ENCODE measurements at places on chromosomes 7 and 10.

- DNase-seq = no peak
Observed at GRCh38 chr10:116216676-116217075, 56.3 kb downstream of the GFRA1 start.

DNA sequence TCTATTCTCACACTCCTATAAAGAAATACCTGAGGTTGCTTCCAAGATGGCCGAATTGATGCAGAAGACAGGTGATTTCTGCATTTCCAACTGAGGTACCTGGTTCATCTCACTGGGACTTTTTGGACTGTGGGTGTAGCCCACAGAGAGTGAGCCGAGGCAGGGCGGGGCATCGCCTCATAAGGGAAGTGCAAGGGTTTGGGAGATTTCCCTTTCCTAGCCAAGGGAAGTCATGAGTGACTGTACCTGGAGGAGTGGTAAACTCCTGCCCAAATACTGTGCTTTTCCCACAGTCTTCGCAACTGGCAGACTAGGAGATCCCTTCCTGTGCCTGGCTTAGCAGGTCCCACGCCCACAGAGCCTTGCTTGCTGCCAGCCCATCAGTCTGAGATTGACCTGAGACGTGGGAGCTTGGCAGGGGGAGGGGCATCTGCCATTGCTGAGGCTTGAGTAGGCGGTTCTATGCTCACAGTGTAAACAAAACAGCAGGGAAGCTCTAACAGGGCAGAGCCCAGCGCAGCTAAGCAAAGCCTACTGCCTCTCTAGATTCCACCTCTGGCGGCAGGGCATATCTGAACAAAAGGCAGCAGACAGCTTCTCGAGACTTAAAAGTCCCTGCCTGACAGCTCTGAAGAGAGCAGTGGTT, 152.2 kb downstream of the ARL4A start:
- DNase-seq = no peak

DNA sequence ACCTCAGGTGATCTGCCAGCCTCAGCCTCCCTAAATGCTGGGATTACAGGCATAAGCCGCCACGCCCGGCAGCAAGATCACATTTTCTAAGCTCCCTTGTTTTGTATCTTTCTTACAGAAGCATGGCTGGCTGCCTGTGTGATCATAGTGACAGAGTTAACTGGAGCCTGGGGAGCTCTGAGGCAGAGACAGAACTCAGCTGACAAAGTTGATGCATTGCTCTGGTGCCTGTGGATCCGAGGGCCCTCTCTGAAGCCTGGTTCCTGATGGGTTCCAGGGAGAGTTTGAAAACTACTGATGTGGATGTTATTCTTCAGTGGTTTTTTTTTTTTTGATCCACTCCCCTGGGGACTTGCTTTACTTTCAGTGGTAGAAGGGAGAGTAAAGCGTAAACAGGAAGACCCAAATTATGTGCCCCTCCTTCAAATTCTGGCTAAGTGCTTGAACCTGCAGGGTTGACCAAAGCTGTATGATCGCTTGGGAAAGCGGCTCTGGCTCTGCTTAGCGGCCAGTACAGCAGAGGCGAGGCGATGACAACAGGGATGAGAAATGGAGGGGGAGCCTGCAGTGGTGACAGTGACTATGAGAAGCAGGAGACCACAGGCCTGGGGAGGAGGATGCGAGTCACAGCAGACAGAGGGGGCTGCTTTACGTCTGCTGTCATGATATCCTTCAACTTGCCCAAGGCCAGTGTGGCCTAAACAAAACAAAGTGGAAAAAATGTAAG, 6.8 kb upstream of the EFCAB10 start:
- no peak for DNase-seq

- DNase-seq = no peak
Observed at GRCh38 chr7:47344171-47344955, 237.5 kb downstream of the TNS3 start.

Data from CD8-positive, alpha-beta memory T cell (primary cell).